Sigmoid colon (tissue), 7 donors: ENCODE measurements at places on chromosomes 6 and 20. TPM values are rescaled to one million over a fixed set of nuclear protein-coding genes. Genes with fewer than 3 reads are reported as not detected.

Gene DNAH8
- total RNA-seq: not detected

Gene NKAPL
- 4.8 TPM for total RNA-seq

Gene FHL5
- 12.7 TPM for total RNA-seq

Gene FKBP5
- total RNA-seq: 326 TPM

Gene PPP1R14C
- total RNA-seq: not detected

Gene SAPCD1
- total RNA-seq: 6.5 TPM

Gene PRKN
- total RNA-seq: 14.6 TPM

Gene NHLRC1
- total RNA-seq: 1.2 TPM

Gene CLPSL1
- total RNA-seq: not detected

Gene PDYN
- not detected for total RNA-seq

Gene ADGRF1
- not detected for total RNA-seq

- H3K4me3 ChIP-seq: no peak overlapping the region
- H3K27ac ChIP-seq: no peak overlapping the region
- H3K4me1 ChIP-seq: peaks cover 5% of the 10 kb centered on the region
- H3K36me3 ChIP-seq: no peaks in the 10 kb centered on the region
- no peak for DNase-seq
These were observed 37.8 kb upstream of the THEMIS start for GRCh38 chr6:127938701-127939100.

GRCh38 chr6:129981598-129981997, 36.8 kb upstream of the L3MBTL3 start:
- H3K27me3 ChIP-seq: no peaks in the 10 kb centered on the region
- H3K36me3 ChIP-seq: no peaks in the 10 kb centered on the region
- H3K27ac ChIP-seq: no peak overlapping the region

DNA sequence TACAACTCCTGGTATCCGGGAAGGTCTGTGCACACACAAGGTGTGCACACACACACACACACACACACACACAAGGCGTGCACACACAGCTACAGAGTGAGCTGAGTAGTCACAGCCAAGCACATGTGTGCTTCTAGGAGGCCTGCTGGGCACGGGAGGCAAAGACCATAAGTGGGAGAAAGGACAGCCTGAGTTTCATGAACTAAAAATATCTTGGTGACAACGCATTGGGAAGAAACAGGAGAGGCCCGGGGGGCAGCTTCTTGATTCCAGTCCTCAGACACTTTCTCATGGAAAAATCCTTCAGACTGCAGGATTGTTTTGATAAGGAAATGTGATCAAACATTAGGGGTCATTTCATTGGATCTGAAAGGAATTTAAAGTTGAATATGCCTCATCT, 2.6 kb downstream of the TRAF3IP2 start:
- no peaks in the 10 kb centered on the region for H3K4me1 ChIP-seq
- peak; percentile 82 for DNase-seq
- H3K27ac ChIP-seq: peak overlapping the region; percentile 94

GRCh38 chr6:98833307-98834059, 891 bp upstream of the POU3F2 start:
- H3K4me3 ChIP-seq: peak overlapping the region; percentile 48
- H3K4me1 ChIP-seq: peaks cover 52% of the 10 kb centered on the region
- H3K27ac ChIP-seq: no peak overlapping the region
- peak; percentile 55 for DNase-seq

- no peak for DNase-seq
- no peaks in the 10 kb centered on the region for H3K36me3 ChIP-seq
- H3K27me3 ChIP-seq: no peaks in the 10 kb centered on the region
- no peak overlapping the region for H3K27ac ChIP-seq
- no peak overlapping the region for H3K4me3 ChIP-seq
- peaks cover 54% of the 10 kb centered on the region for H3K4me1 ChIP-seq
These were observed 64.6 kb downstream of the NCOA3 start for GRCh38 chr20:47566269-47566668.

DNA sequence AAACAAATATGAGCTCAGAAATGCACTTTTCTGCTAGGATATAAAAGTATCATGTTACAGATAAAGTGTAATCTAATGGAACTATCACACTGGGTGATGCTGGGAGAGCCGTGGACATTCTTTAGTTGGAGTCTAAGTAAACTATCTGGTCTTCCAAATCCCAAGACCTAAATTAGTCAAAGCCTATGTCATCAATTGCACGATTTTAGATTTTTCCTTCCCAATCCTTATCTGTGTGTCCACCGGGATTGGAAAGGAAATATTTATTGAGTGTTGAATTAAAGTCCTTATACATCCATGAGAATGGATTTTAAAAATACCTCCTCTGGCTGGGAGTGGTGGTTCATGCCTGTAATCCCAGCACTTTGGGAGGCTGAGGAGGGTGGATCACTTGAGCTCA, 19.6 kb upstream of the MRAP2 start:
- no peak overlapping the region for H3K27ac ChIP-seq
- no peaks in the 10 kb centered on the region for H3K36me3 ChIP-seq
- no peak for DNase-seq

DNA sequence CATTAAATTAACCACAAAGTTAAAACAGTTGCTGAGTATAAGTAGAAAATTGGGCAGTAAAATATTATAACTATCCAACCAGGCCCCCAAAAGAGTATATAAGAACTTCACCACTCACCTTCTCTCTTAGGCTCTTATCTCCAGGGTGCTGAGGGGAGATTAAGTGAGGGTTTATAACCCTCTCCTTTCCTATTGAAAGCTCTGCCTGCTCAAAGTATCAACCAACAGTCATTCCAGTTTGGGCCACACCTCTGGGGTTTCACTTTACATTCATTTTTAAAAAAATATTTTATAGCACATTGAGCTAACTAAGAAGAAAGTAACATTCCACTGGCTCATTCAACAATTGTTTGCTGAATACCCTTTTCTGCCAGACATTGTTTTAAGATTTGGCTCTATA, 22.1 kb downstream of the GSTA4 start:
- H3K4me3 ChIP-seq: no peak overlapping the region
- DNase-seq: no peak
- H3K27ac ChIP-seq: no peak overlapping the region
- H3K4me1 ChIP-seq: no peaks in the 10 kb centered on the region
- H3K27me3 ChIP-seq: no peaks in the 10 kb centered on the region

- no peak for DNase-seq
- no peaks in the 10 kb centered on the region for H3K27me3 ChIP-seq
- H3K4me1 ChIP-seq: peaks cover 10% of the 10 kb centered on the region
- no peaks in the 10 kb centered on the region for H3K36me3 ChIP-seq
These were observed 52.4 kb downstream of the RNF144B start for GRCh38 chr6:18439581-18439980.

- H3K36me3 ChIP-seq: no peaks in the 10 kb centered on the region
- H3K27ac ChIP-seq: no peak overlapping the region
- H3K27me3 ChIP-seq: no peaks in the 10 kb centered on the region
These were observed 1030.6 kb downstream of the KIF16B start for GRCh38 chr20:15542655-15543054.

- no peak overlapping the region for H3K4me3 ChIP-seq
- peaks cover 17% of the 10 kb centered on the region for H3K36me3 ChIP-seq
- H3K27ac ChIP-seq: peak overlapping the region; percentile 62
These were observed 174.8 kb downstream of the SASH1 start for GRCh38 chr6:148517470-148517869.

GRCh38 chr6:145245119-145245518, 490.2 kb downstream of the EPM2A start:
- DNase-seq: no peak
- no peaks in the 10 kb centered on the region for H3K4me1 ChIP-seq
- H3K27me3 ChIP-seq: no peaks in the 10 kb centered on the region
- no peak overlapping the region for H3K4me3 ChIP-seq
- no peaks in the 10 kb centered on the region for H3K36me3 ChIP-seq

- no peak overlapping the region for H3K4me3 ChIP-seq
- no peak for DNase-seq
- no peak overlapping the region for H3K27ac ChIP-seq
- no peaks in the 10 kb centered on the region for H3K36me3 ChIP-seq
- no peaks in the 10 kb centered on the region for H3K4me1 ChIP-seq
These were observed 122.9 kb downstream of the NFATC2 start for GRCh38 chr20:51419646-51420045.

DNA sequence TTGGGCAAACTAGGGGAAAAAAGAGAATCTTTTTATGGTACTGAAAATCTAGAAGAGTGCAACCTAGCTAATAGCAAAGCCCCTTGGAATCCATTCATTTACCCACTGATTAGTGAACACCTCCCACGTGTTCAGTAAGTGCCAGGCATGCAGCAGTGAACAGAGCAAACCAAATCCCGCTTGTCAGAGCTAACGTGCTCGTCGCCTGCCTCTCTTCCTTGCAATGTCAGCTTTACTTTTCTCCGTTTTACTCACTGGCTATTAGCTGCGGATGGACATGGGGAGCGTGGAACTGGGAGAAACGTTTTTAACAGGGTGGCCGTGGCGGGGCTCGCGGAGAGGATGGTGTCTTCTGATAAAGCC, 120.4 kb downstream of the SYNDIG1 start:
- no peak overlapping the region for H3K4me3 ChIP-seq
- no peak overlapping the region for H3K27ac ChIP-seq
- DNase-seq: no peak
- H3K4me1 ChIP-seq: no peaks in the 10 kb centered on the region
- H3K36me3 ChIP-seq: no peaks in the 10 kb centered on the region

GRCh38 chr6:89284081-89284480, 31.0 kb downstream of the GABRR2 start:
- H3K27me3 ChIP-seq: no peaks in the 10 kb centered on the region
- H3K36me3 ChIP-seq: no peaks in the 10 kb centered on the region
- no peaks in the 10 kb centered on the region for H3K4me1 ChIP-seq
- no peak overlapping the region for H3K4me3 ChIP-seq
- no peak for DNase-seq

DNA sequence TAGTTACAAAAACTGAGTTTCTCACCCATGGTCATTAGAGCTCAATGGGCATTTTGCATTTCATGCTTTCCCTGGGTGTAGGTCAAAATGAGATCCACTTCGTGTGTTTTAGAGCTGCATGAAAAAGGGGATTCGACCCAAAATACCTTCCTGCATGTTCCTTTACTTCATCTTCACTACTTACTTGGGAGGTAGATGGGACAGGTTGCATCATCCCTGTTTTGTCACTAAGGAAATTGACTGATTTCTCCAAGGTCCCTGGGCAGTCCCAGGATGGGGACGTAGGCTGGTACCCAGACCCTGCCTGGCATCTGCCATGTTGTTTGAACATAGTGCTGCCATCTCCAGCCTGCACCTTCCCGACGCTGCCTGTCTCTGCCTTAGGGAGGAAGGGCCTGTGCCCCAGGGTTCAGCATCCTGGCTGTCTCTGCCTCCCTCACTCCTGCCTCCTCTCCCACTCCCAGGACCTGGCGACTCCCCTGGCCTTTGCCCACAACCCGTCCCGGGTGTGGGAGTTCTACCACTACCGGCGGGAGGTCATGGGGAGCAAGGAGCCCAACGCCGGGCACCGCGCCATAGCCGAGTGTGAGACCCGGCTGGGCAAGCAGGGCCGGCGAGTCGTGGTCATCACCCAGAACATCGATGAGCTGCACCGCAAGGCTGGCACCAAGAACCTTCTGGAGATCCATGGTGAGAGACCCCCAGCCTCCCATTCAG, 17.0 kb downstream of the SIRT5 start:
- H3K36me3 ChIP-seq: peaks cover 66% of the 10 kb centered on the region
- no peak for DNase-seq
- no peak overlapping the region for H3K4me3 ChIP-seq
- H3K4me1 ChIP-seq: no peaks in the 10 kb centered on the region
- no peak overlapping the region for H3K27ac ChIP-seq

DNA sequence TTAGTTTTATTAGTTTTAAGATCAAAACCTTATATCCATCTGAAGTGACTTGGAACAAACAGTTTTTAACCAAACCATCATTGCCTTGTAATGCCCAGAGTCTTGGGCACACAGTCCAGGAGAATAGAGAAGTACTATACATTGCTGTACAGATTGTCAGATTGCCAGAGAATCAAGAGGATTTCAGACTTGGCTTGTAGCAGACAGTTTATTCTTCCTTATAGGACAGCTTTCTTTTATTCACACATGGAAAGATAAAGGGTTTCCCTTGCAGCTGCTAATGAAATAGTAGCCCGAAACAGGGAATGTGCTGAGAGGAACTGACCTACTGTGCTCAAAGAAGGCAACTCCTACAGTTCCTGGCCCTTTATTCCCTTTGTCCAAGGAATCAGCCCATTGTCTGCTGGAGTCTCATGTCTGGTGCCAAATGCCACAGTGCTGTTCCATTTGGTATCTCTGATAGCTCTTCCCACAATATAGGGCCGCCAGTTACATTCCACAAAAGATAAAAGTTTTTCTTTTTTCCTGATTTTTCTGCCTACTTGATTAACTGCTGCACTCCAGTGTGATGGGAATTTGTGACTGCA, 30.6 kb downstream of the DCBLD1 start:
- no peak for DNase-seq
- H3K36me3 ChIP-seq: no peaks in the 10 kb centered on the region
- H3K27ac ChIP-seq: no peak overlapping the region
- H3K27me3 ChIP-seq: no peaks in the 10 kb centered on the region
- H3K4me1 ChIP-seq: no peaks in the 10 kb centered on the region

- H3K27me3 ChIP-seq: no peaks in the 10 kb centered on the region
- no peak for DNase-seq
- H3K27ac ChIP-seq: no peak overlapping the region
These were observed 54.3 kb upstream of the GATA5 start for GRCh38 chr20:62529896-62530642.

DNA sequence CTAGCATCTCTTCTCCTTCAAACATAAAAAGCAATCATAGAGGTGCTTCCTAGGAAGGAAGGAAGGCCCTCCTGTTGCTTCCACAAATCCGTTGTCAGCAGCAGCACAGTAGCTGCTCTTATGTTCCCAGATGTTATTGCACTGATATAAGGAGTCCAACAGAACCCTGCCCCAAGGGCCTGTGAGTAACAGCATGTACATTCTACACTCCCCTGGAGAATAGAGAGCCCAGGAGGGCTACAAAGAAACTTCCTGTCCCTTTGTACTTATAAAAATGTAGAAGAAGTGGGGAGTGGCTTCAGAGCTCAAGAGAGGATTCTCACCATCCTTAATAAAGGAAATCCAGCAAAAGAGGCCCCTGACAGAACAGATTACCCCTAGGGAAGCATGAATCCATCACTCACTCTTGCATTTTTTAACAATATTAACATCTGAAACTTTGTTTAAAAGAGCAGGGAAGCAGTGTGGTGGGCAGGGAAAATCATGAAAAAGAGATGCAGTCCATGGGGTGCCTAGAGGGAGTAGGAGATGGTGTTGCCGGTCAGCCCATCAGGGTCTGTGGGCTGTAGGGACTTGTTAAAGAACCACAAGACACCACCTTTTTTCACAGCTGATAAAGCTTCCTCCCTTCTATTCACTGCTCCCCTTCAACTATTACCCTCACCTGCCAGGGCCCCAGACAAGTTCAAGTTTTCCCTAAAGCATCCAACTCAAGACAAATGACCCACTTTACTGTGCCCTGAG, 104.5 kb upstream of the ADGRF1 start:
- peak overlapping the region; percentile 24 for H3K27ac ChIP-seq
- H3K4me3 ChIP-seq: no peak overlapping the region
- no peaks in the 10 kb centered on the region for H3K36me3 ChIP-seq

DNA sequence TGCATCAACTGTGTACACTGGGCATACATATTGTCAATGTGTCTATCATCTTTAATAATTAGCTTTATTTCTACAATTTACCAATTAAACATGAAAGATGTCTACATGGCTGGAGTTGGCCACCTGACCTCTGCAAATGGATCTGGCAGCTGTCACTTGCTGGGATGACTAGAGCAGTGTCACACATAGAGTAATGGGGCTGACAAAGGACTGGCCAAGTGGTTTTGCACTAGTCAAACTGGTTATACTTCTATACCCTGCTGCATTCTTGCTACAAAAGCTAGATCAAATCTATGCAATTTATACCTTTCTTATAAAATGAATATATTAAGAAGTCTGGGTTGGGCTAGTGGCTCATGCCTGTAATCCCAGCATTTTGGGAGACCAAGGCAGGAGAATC, 99.3 kb downstream of the SESN1 start:
- no peaks in the 10 kb centered on the region for H3K4me1 ChIP-seq
- no peak overlapping the region for H3K4me3 ChIP-seq
- H3K36me3 ChIP-seq: peaks cover 25% of the 10 kb centered on the region
- no peaks in the 10 kb centered on the region for H3K27me3 ChIP-seq
- no peak overlapping the region for H3K27ac ChIP-seq
- DNase-seq: no peak
